Suprapubic skin (tissue), 4 donors: ENCODE measurements at places on chromosomes 12 and 14.
A peak's percentile ranks its signal among the peaks of the same experiment; 100 is the strongest.

GRCh38 chr14:35285168-35286002 is 6.8 kb upstream of the PSMA6 start:
- no peaks in the 10 kb centered on the region for H3K27me3 ChIP-seq
- peaks cover 5% of the 10 kb centered on the region for H3K36me3 ChIP-seq
- H3K4me3 ChIP-seq: no peak overlapping the region
- H3K27ac ChIP-seq: no peak overlapping the region
- H3K4me1 ChIP-seq: peaks cover 13% of the 10 kb centered on the region

DNA sequence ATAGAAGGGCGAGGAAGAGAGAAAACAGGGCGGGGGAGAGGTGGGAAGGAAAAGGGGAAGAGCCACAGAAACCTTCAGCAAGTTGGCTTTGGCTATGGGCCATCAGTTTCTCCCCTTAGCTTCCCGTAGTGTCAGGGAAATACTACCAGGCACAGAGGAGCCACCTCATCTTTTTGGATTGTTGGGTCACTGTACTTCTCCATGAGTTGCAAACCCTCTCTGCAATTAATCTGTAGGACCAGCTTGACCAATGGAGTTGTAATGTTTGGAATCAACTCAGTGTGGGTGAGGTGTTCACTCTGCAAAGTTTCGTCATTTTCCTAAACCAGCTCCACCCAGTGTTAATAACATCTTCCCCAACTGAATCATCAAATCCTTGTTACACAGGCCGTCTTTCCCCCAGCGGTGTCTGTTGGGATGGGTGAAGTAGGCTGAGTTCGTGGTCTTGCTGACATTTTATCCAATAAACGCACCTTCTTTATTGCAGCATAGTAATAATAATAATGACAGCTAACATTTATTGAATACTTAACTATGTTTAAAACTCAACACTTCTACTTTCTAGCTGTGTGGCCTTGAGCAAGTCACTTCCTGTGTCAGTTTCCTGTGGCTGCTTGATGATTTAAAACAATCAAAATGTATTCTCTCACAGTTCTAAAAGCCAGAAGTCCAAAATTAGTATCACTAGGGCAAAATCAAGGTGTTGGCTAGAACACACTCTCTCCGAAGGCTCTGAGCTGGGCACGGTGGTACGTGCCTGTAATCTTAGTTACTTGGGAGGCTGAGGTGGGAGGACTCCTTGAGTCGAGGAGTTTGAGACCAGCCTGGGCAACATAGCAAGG is 8.1 kb upstream of the GLTP start:
- DNase-seq: no peak
- H3K27me3 ChIP-seq: no peaks in the 10 kb centered on the region
- H3K4me3 ChIP-seq: no peak overlapping the region
- peak overlapping the region; percentile 83 for H3K27ac ChIP-seq
- H3K36me3 ChIP-seq: no peaks in the 10 kb centered on the region

DNA sequence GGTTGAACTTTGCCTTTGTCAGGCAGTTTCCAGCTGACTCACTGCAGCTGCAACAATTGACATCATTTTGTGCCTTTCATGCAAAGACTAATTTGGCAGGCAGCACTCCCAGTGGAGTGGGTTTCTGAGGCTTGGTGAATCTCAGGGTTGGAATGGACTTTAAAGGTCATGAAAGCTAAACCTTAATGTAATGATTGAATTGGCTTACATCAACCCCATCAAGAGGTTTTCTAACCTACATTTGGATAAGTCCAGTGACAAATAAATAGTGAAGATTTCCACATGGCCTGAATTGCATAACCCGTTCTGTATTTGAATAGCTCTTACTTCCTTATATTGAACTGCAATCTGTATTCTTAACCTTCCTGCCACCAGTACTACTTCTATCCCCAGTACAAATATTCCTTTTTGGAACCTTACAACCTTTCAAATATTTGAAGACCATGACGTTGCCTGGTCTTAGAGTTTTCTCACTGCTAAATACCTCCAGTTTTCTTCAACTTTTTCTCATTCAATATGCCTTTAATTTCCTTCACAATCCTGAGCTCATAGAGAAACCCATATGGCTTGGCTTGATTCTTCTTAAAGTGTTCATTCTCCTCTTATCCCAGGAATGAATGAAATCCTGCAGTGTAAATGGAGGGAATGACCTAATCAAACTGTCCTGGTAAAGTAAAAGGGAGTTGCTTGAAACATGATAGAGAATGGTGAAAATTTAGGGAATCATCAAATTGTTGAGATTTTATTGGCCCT is 168.1 kb upstream of the NOVA1 start:
- H3K4me3 ChIP-seq: no peak overlapping the region
- no peak for DNase-seq
- peak overlapping the region; percentile 9 for H3K27ac ChIP-seq
- H3K36me3 ChIP-seq: no peaks in the 10 kb centered on the region

GRCh38 chr12:88351146-88351545 is 209.0 kb downstream of the TMTC3 start:
- no peak overlapping the region for H3K4me3 ChIP-seq
- H3K27ac ChIP-seq: no peak overlapping the region
- no peaks in the 10 kb centered on the region for H3K27me3 ChIP-seq
- DNase-seq: no peak
- no peaks in the 10 kb centered on the region for H3K4me1 ChIP-seq

- H3K36me3 ChIP-seq: no peaks in the 10 kb centered on the region
- no peak for DNase-seq
- H3K4me3 ChIP-seq: peak overlapping the region; percentile 54
- H3K27me3 ChIP-seq: no peaks in the 10 kb centered on the region
- H3K4me1 ChIP-seq: peaks cover 48% of the 10 kb centered on the region
Observed at GRCh38 chr12:55741931-55742680, 816 bp upstream of the GDF11 start.

GRCh38 chr12:73677520-73678291 is 859.9 kb upstream of the ATXN7L3B start:
- H3K27ac ChIP-seq: no peak overlapping the region
- H3K27me3 ChIP-seq: no peaks in the 10 kb centered on the region
- no peaks in the 10 kb centered on the region for H3K4me1 ChIP-seq
- H3K36me3 ChIP-seq: no peaks in the 10 kb centered on the region
- DNase-seq: no peak
- no peak overlapping the region for H3K4me3 ChIP-seq

- H3K27me3 ChIP-seq: peaks cover 72% of the 10 kb centered on the region
- H3K36me3 ChIP-seq: no peaks in the 10 kb centered on the region
- no peak overlapping the region for H3K4me3 ChIP-seq
- no peak for DNase-seq
Observed at GRCh38 chr12:131384544-131384855, 326.4 kb upstream of the SFSWAP start.

- no peaks in the 10 kb centered on the region for H3K27me3 ChIP-seq
- no peak for DNase-seq
- H3K4me1 ChIP-seq: peaks cover 15% of the 10 kb centered on the region
- peaks cover 67% of the 10 kb centered on the region for H3K36me3 ChIP-seq
- H3K27ac ChIP-seq: no peak overlapping the region
Observed at GRCh38 chr12:124464830-124465229, 102.6 kb downstream of the NCOR2 start.

DNA sequence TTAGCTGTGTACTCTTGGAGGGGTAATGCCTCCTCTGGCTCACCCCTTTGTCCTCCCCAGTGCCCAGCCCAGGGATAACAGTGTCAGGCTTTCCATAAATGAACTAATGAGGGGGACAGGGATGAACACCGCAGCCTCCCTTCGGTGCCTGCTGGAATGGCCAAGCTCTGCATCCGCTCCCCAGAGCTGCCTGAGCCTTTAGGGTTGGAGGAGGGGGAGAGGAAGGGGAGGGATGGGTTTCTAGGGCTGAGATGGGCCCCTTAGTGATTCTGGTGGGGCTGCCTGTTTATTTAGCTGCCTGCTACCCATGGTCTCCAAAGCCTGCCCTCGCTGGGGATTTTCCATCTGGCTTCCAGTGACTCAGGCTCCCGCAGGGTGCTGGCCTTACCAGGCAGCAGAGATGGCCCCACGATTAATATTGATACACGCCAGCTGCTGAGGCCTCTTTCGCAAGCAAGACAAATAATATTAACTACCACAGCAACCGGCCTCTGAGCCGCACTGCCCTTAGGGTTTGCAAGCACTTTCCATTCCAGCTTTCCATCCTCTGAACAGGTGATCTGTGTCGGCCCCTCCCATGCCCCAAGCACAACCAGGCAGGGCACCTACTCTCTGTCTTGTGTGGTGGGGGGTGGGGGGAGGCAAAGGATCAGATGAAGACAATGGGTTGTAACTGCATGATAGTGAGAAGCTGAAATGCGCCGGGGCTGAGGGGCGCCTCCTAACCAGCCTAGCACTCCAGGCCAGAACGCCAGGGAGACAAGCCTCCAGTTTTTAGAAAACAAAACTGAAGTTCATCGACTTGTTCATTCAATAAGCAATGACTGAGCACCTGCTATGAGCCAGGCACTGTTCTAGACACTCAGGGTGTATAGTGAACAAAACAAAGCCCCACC is 56.7 kb downstream of the C14orf132 start:
- no peaks in the 10 kb centered on the region for H3K36me3 ChIP-seq
- no peak overlapping the region for H3K4me3 ChIP-seq
- H3K4me1 ChIP-seq: peaks cover 52% of the 10 kb centered on the region
- peak; percentile 83 for DNase-seq

- H3K27me3 ChIP-seq: no peaks in the 10 kb centered on the region
- peaks cover 17% of the 10 kb centered on the region for H3K36me3 ChIP-seq
- H3K27ac ChIP-seq: no peak overlapping the region
- no peaks in the 10 kb centered on the region for H3K4me1 ChIP-seq
- DNase-seq: no peak
Observed at GRCh38 chr14:64035143-64035542, 182.3 kb downstream of the SYNE2 start.

- H3K4me3 ChIP-seq: no peak overlapping the region
- peak; percentile 28 for DNase-seq
- no peaks in the 10 kb centered on the region for H3K36me3 ChIP-seq
Observed at GRCh38 chr12:34396006-34396860, 373.9 kb downstream of the ALG10 start.

DNA sequence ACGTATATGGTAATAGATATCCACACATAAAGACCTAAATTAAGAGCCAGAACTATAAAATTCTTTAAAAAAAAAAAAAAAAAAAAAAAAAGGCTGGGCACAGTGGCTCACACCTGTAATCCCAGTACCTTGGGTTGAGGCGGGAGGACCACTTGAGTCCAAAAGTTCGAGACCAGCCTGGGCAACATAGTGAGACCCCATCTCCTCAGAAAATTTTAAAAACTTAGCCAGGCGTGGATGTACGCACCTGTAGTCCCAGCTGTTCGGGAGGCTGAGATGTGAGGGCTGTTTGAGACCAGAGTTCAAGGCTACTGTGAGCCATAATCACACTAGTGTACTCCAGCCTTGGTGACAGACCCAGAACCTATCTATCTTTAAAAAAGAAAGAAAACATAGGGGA is 4.3 kb downstream of the BTBD7 start:
- H3K36me3 ChIP-seq: peaks cover 4% of the 10 kb centered on the region
- no peak overlapping the region for H3K4me3 ChIP-seq
- H3K27ac ChIP-seq: no peak overlapping the region
- no peaks in the 10 kb centered on the region for H3K27me3 ChIP-seq
- H3K4me1 ChIP-seq: peaks cover 38% of the 10 kb centered on the region
- DNase-seq: no peak

DNA sequence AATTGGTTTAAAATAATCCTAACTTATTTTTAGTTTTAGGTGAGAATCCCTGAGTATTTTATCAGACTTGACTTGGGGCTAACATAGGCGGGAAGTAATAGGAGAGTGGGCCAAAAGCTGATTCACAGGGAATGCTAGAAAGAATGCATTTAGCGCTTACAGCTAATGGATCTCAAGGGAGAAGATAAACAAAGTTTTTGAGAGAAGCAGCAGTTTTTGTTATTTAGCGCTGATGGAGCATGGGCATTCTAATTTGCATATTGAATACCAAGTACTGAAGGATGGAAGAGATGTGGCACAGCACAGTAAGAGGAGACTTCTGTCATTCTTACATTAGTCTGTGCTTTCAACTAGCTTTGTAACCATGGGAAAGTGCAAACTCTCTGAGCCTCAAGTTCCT is 436.0 kb upstream of the FBXO33 start:
- no peak overlapping the region for H3K27ac ChIP-seq
- no peak for DNase-seq
- no peak overlapping the region for H3K4me3 ChIP-seq

DNA sequence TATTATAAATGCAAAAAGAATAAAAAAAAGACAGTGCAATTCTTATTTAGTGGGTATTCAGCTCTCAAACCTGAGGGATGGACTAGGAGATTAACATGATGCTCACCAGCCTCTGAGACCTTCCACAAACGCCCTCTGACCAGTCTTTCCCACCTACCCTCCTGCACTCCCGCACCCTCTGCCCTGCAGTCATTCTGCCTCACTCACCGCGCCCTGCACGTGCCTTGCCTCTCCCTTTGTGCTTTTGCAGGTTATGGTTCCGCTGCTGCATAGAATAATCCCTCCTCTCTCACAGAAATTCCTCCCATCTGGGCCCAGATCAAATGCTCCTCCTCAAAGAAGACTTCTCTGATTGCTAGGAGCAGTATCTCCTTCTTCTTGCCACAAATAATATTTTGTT is 28.5 kb upstream of the TMCC3 start:
- peaks cover 59% of the 10 kb centered on the region for H3K4me1 ChIP-seq
- DNase-seq: no peak
- no peaks in the 10 kb centered on the region for H3K27me3 ChIP-seq
- no peaks in the 10 kb centered on the region for H3K36me3 ChIP-seq

- H3K4me3 ChIP-seq: no peak overlapping the region
- no peak for DNase-seq
- no peaks in the 10 kb centered on the region for H3K27me3 ChIP-seq
- H3K36me3 ChIP-seq: no peaks in the 10 kb centered on the region
Observed at GRCh38 chr12:80580254-80580653, 127.2 kb upstream of the MYF6 start.

DNA sequence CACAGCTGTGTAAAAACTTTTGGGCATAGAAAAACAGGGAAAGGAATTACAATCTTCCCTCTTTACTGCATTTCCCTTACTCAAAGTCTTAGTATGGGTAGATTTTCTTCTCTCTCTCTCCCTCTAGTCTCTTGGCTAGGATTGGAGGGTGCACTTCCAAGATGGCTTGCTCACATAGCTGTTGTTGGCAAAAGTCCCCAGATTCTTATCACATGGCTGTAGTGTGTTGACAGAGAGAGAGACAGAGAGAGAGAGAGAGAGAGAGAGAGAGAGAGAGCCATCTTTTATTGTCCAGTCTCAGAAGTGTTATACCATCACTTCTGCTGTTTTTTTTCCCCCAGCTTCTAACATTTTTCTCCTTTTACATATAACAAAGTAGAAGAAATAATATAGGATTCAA is 6.3 kb upstream of the OR4E2 start:
- no peaks in the 10 kb centered on the region for H3K4me1 ChIP-seq
- H3K27me3 ChIP-seq: no peaks in the 10 kb centered on the region
- H3K4me3 ChIP-seq: no peak overlapping the region
- H3K27ac ChIP-seq: no peak overlapping the region
- no peak for DNase-seq
